Stimulated activated CD8-positive, alpha-beta memory T cell treated with anti-CD3 and anti-CD28 coated beads, Interleukin-15, amount 100 ng/mL, for 1 hour (primary cell): ENCODE measurements at places on chromosomes 3 and 15.

DNA sequence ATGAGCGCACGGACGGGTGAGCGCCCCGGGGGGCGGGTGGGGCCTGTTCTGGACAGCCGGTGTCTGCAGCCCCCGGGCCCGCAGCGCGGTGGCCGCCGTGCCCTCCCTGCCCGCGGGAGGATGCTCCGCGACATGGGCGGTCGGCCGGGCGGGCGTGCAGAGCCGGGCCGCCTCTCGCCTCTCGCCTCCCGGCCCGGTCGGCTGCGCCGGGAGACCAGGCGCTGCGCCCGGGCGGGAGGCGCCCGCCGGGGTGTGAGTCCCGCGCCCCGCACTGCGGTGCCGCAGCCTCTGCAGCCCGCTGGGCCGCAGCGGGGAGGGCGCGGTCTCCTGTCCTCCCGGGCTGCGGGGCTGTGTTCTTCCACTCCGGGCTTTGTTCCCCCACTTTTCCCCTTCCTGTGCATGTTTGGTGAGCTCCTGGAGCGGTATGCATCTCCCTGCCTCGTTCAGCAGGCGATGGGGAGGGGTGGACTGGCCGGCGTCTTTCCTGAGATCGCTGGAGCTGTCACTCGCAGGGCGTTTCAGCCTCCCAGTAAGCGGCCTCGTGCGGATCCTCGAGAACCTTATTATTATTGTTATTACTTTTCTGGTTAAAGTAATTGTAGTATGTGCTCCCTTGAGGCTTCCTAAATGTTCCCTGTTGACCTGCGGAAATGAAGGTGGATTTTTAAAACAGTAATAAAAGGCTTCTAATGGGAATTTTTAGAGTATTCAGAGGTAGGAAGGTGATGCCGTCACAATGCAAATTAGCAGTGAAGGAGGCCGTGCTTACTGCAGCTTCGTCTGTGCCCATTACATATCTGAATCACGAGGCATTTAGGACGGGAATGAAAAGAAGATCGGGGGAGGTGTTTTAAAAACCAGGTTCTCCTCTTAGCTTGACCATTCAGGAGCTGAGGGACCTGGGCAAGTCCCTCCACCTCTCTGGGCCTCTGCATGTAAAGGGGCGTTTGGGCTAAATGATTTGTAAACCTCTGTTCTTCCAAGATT lies 593 bp downstream of the TMOD2 start:
- no peak for DNase-seq

DNA sequence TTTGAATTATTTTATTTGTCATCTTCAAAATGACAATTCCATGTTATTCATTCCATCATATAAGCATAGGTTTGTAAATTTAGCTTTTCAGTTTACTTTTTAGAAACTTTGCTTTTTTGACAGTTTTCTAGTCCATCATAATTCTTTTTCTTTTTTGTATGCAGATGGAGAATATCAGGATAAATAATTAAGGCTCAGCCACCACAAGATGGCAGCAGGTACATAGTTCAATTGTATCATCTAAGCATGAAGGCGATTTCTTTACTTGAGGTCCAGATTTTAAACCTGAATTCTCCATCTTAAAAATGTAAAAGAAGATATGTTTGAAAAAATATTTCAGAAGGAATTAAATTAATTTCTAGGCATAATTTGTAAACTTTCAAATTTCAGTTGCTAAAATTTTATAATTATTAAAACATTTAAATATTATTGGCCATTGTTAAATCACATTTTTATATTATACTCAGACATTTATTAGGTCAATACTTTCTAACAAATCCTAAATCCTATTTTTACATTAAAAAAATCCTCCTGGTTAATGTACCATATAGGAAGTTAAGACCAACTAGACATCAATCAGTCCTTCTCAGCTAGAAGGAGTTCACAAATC lies 15.1 kb downstream of the PLSCR5 start:
- DNase-seq, result no peak

DNA sequence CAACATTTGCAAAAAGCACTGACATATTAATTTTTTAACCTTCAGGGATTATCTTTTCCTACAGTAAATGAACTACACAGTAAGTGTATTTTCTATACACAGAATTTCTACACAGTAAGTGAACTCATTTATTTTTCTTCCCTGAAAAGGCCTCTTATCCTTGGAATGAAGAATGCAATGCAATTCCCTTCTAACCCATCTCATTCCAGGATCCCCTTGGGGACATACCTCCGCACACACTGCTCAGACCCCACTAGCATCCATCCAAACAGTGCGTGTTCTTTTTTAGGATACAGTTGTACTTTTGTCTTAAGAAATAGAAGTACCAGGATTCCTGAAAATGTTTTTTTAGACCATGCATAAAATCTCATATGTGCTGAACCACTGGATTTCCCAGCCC lies 152.8 kb downstream of the UACA start:
- DNase-seq, result no peak

- no peak for DNase-seq
These were observed 18.4 kb upstream of the MCF2L2 start for GRCh38 chr3:183446838-183447205.

GRCh38 chr3:30988769-30989168 lies 94.3 kb upstream of the GADL1 start:
- DNase-seq, result no peak

DNA sequence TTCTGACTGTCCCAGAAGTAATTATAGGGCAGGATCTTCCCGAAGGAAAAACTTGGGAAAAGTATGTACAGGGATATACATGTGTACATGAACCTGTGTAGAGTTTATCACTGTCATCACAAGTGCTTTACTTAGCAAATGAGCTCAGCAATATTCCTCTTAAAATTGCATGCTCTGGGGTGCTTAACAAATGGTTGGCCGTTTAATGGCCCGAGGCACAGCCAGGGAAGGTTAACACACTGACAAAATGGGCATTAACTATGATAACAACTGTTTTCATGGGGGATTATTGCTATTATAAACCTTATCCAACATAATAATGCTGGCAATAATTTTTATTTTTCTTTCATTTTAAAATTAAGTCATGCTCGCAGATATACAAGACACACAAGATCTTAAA lies 459.3 kb downstream of the TUSC7 start:
- no peak for DNase-seq

GRCh38 chr3:10551139-10551538 lies 45.8 kb upstream of the ATP2B2 start:
- no peak for DNase-seq

DNA sequence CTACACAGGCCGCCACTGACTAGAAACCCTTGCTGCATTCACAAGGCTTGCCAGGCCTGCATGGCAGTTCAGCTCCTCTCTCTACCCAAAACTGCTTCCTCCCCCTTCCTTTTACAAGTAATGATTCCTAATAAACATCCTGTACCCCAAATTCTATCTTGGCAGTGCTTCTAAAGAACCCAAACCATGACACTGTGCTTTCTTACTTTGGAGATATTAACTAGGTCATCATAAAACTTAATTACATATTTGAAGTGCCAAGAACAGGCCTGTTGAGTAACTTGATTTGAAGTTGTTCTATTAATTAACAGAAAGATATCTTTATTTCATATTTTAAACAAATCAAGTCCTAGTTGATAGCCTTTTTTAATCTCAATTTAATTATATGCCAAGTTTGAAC lies 88.4 kb downstream of the THBS1 start:
- DNase-seq, result no peak

DNA sequence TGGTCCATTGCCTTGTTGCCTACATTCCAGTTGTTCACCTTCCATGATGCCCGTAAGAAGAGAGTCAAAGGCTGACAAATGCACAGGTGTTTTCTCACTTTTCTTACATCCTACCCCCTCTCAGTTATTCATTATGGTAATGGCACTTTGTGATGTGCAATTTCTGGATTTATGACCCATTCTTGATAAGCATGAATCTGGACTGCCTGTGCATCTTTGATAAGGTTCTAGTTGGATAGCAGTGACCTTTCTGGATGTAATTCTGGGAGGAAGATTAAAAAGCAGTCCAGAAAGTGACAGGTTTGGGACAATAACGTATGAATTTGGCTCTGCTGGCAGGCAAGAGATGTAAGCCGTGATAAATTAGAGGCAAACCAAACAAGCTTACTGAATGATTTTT lies 101.5 kb downstream of the ROBO2 start:
- DNase-seq, result no peak

DNA sequence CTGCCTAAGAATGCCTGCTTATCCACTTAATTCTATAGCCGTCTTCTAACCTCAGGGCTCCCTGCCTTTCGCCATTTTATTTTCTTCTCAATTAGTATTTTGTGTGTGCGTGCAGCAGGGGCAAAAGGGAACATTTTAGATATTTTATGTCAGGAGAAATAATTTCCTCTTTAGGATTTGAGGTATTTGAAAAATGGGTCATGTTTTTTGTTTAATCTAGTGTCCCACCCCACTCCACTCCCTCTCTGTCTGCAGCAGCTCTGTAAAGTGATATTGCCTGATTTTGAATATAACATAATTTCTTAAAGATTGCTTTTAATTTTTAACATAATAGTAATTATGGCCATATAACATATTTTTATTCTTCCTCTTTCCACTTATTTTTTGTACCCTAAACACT lies 593.2 kb upstream of the DPPA4 start:
- DNase-seq, result no peak

- DNase-seq, result no peak
These were observed 4.9 kb upstream of the CHSY1 start for GRCh38 chr15:101256757-101257156.

DNA sequence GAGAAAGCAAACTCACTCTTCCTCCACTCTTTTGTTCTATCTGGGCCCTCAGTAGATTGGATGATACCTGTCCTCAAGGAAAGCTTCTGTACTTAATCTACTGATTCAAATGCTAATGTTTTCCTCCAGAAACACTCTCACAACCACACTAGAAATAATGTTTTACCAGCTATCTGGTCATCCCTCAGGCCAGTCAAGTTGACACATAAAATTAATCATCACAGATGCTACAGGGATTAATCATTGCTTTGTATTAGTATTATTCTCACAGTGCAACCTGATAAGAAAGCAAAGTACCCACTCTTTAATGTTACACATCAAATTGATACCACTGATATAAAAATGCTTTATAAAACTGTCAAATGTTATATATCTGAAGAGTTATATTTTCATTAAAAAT lies 52.9 kb upstream of the ARL6 start:
- no peak for DNase-seq

DNA sequence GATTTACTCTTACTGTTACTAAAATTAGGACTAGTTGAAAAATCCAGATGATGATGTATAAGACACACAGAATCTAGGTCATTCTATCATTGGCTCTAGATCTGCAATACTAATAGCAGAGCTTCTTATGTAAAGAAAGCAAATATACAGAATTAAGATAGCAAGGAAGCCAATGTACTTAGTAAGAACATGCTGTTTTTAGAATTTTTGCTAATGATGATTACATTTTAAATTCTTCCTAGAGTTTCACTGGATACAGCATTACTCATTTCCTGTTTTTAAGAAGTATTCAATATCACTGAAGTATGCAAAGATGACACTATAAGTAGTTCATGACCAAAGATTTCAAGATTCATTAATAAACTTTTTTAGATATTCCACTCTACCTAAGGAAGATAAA lies 60.7 kb downstream of the CFAP20DC start:
- DNase-seq, result no peak

- DNase-seq, result no peak
These were observed 220.9 kb upstream of the CDIN1 start for GRCh38 chr15:36358523-36358922.

DNA sequence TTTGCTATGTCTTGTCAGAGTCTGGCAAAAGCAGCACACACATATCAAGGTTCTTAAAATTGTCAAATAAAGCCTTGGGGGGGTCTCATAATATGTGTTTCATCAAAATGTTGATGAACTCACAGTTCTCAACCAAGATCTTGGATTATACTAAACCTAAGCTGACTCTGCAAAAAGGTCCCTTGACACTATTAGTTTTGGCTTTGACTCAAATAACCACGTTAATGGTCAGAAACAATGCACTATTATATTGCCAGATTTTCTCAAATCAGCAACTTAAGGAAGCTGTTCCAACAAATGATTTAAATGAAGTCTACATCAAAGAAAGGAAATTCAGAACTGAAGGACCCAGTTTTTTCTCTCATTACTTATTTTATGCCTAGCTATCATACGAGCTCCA lies 1063.9 kb downstream of the ROBO1 start:
- no peak for DNase-seq

- no peak for DNase-seq
These were observed 6.0 kb downstream of the SPATA16 start for GRCh38 chr3:173135059-173135458.

GRCh38 chr3:127678611-127679533 lies 6.1 kb downstream of the ABTB1 start:
- DNase-seq, result no peak

- no peak for DNase-seq
These were observed 48.5 kb upstream of the SH3GL3 start for GRCh38 chr15:83398626-83399025.

DNA sequence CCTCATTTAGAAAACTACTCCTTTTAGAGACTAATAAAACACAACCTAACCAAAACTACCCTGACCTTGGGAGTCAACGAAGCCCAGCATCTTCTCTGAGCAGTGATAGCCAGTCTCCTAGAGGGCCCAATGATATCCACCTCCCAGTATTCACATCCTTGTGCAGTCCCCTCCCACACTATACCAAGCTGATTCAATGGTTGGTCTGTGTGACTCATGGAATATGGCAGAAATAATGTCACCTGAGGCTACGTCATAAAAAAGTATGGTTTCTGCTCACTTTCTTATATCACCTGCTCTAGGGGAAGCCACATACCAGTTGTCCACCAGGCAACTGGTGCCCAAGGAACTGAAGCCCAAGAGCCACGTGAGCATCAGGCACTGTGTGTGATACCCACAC lies 21.4 kb upstream of the USF3 start:
- no peak for DNase-seq

GRCh38 chr15:81011593-81011992 lies 10.9 kb downstream of the TLNRD1 start:
- DNase-seq, result no peak

DNA sequence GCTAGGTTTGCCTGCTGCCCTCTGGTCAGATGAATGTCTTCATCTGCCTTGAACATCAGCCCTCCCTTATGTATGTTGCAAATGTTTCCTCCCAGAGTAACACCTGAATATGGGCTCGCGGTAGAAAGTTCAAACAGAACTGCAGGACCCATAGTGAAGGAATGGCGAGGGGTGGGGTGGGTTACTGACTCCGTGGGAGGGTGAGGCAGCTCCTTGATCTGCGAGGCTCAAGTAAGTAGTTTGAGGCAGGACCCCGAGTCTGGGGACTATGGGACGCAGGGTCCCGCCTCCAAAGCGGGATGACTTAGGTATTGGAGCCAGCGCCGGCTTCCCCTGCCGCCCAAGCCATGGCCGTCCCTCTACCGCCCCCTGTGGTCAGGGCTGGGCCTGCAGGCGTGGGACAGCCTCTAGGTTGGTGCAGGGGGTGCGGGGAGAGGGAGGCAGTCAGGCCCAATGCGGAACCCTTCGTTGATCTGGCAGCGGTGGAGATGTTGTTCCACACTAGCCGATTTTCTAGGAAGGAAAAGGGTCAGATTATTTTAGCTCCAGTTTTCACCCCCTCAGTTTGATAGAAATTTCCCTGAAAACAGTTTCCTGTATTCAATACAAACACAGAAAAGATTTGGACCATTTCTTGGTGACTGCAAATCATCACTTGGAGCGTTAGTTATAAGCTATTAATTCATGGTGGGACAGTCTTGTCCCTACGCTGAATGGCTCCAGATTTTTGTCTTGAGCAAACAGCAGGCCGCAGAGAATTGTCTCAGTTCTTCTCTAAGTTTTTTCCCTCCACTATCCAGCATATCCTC lies 72.3 kb downstream of the CORO2B start:
- no peak for DNase-seq

GRCh38 chr3:72111265-72112205 lies 326.6 kb upstream of the PROK2 start:
- no peak for DNase-seq
